ENCODE measurements at places on chromosomes 7 and 10.

GRCh38 chr7:24334012-24334411, 50.0 kb downstream of the NPY start:
- no peak for DNase-seq

GRCh38 chr10:73076360-73077183, 20.1 kb downstream of the P4HA1 start:
- DNase-seq: no peak

DNA sequence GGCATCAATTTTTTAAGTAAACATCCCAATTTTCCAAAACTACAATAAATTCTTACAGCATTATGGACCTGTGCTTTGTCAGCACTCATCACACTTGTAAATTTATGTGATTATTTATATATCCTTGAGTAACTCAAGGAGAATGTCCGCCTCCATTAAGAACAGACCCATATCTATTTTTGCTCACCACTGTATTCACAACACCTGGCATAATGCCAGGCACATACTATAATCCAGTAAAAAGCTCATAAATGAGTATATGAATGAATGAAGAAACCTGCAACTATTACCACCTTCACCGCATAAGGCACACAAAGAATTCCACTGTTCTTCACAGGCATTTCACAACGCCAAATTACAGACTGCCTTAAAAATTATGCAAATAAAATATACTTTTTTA, 46.9 kb downstream of the MINDY3 start:
- no peak for DNase-seq

DNA sequence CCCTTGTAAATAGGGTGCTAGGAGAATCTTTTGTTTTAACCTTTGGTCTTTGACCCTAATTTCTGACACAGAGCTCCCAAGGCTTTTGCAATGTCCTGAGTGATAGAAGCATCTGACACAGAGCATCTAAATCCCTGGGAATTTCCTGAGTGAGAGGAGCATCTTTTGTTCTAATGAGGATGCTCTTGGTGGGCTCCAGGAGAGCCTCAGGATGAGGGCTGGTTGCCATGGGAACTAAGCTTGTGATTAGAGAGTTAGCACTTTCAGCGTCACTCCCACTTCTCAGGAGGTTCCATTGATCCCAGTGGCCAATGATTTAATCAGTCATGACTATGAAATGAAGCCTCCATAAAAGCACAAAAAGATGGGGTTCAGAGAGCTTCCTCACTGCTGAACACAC, 264.8 kb downstream of the KIF20B start:
- no peak for DNase-seq

DNA sequence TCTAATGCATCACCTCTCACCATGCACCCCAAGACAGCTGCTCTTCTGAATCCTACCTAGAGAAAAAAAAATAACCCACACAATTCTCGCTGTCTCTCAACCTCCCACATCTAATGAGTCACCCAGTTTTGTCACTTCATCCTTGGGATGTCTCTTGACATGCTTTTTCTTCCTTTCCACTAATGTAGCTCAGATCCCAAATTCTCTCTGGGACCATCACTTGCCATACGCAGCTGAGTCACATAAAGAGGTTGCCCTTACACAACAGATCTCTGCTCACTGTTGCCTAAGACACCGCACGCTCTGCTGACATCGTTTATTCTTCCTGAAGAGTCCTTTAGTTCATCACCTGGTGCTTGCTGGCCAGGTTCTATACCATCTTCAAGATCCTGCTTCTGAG, 606.0 kb upstream of the GALNT17 start:
- no peak for DNase-seq

DNA sequence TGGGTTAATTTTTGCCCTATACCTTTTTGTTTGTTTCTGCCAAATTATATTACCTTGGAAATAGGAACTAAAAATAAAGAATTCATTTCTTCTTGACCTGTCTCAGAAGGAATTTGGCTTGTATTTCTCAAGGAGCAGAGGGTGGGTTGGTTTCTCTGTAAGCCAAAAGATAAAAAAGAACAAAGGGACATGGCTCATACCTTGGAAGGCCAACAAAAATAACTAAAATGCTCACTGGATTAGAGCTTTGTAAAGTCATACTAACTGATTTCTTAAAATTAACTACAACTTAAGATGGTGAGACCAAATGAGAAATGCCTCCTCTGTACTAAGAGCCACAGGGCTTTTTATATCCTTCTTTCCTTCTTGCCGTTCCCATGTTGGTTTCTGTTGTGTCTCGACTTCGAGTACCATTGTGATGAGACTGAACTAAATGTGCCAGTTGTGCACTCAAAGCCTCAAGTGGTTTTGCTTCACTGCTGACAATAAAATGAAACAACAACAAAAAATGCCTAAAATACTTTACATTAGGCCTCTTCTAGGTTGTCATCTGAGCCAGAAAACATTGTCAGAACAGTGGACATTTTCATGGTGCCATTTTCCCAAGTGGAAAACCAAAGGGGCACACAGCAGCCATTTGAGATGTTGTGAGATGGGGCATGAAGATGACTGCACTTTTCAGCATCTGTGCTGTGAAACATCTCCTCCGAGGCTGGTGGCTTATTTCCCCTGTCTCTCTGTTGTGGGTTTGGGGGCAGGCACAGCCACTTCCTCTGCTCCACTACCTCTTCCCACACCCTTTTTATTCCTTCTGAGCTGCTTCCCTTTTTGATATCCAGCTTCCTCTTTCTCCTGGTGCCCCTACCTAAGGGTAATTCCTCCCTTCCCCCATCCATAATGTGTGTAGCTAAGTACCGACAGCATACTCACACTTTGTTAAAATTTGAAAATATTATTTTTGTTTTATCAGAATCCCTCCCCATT, 51.8 kb upstream of the AGR3 start:
- DNase-seq: no peak

DNA sequence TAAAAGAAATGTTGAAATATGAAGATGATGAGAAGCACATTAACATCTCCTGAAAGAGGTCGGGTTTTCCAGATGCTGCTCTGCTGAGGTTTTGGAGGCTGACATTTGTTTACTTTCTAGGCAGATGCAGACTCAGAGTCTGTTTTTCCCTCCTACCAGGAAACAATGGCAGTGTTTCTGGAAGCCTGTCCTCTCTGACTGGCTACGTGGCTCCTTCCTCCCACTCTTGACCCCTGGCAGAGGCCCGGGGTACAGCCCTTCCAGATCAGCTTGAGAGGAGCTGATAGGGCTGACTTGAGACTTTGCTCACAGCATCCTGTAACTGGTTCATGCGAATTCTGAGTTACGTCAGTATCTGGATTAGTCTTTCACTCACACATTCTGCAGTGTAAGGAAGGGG, 41.1 kb upstream of the IL15RA start:
- no peak for DNase-seq

GRCh38 chr10:114172776-114173602, 1.0 kb downstream of the CCDC186 start:
- DNase-seq: no peak

DNA sequence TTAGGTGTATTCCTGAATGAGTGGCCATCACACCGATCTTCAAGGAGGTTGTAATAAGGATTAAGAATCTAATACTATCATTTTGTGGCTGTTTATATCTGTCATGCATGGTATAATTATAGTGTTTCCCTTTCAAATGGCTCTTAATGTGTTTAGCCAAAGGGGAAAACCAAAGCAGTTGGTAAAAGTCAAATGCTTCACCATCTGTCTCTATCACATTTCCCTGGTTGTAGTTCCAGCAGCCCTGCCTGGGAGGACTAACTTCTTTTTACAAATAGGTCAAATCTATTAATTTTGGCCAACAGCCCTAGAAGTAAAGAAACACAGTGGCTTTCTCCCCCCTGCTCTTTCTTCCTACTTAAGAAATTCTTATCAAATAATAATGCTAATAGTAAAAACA, 56.7 kb downstream of the ZNF365 start:
- no peak for DNase-seq

DNA sequence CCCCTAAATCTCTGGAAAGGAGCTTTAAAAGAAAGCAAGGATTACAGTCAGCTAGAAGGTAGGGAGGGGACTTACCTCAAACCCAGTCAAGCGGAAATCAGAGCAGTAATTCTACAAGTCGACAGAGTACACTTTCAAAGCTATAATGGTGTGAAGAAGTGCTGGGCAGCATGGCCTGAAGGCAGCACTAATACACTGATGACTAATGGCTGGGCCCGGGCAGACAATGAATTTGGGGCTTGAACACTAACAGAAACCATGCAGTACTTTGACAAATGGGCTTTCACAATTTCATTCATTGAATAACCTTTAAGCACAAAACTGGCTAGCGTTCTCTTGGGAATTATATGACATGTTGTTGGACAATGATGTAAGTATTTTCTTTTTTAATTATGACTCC, 4.7 kb downstream of the GLI3 start:
- DNase-seq: no peak

DNA sequence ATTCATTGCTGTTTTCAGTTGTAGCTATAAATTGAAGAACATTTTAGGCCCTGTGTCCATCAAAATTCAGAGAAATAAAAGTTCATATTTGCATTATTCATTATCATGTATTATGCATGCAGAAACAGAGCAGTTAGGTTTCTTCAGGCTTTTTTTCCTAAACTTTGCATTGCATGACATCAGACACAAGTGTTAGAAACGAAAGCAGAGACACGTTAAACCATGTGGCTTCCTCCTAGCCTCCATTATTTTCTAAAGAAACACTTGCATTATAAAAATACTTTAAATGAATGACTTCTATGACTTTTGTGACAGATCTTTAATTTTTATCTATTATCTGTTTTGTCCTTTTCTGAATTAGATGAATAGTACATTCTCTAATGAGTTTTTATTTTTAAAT, 8.8 kb upstream of the EBLN1 start:
- no peak for DNase-seq

DNA sequence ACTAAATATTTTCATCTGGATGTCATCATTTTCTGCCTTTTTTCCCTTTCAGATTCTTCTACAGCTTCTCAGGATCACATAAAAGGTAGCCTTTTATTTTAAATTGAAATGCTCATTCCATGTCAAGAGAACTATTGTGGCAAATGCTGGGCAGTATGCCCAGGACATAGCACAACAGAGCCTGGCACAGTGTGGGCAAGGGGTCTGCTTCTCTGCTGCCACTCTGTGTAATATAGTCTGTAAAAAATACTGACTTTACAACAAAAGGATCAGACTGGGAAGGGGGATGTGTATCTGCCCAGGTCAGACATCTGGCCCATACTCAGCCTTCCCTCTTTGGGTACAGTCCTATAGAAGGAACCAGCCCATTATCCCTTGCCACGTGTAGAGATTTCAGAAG, 62.7 kb downstream of the CUZD1 start:
- no peak for DNase-seq

DNA sequence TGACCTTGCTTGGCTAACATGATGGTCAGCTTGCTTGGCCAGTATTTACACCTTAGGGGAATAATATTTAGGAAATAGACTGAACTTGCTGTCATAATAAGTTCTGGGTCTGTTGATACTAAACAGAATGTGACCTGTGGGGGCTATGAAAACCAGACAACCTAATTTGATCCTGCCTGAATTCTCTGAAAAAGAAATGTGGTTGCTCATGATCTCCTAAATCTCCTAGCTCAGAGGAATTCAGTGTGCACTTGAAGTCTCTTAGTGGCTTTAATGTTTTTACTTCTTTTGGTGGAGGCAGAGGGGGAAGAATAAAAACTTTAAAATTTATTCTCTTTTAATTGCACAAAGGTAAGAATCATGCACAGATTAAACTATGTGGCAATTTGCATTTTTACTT, 205.2 kb downstream of the SEC23IP start:
- no peak for DNase-seq

- no peak for DNase-seq
Measured at GRCh38 chr7:132394283-132395198, 181.7 kb downstream of the PLXNA4 start.

DNA sequence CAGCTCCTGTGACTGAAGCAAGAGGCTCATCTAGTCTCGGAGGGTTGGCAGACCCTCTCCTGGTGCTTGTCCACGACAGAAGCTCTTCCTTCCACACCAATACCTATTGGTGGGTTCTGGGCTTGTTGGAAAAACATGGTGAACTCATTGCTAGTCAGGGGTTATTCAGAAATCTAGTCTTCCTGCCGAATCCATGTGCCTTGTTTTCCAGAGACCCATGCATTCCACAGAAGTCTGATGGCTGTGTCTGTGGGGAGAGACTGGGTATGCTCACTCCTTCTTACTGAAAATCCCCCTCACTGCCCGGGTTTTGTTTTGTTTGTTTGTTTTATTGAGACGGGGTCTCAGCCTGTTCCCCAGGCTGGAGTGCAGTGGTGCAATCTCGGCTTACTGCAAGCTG, 138.3 kb downstream of the DNAJB6 start:
- no peak for DNase-seq

- no peak for DNase-seq
Measured at GRCh38 chr10:79238606-79239005, 108.7 kb upstream of the PPIF start.

DNA sequence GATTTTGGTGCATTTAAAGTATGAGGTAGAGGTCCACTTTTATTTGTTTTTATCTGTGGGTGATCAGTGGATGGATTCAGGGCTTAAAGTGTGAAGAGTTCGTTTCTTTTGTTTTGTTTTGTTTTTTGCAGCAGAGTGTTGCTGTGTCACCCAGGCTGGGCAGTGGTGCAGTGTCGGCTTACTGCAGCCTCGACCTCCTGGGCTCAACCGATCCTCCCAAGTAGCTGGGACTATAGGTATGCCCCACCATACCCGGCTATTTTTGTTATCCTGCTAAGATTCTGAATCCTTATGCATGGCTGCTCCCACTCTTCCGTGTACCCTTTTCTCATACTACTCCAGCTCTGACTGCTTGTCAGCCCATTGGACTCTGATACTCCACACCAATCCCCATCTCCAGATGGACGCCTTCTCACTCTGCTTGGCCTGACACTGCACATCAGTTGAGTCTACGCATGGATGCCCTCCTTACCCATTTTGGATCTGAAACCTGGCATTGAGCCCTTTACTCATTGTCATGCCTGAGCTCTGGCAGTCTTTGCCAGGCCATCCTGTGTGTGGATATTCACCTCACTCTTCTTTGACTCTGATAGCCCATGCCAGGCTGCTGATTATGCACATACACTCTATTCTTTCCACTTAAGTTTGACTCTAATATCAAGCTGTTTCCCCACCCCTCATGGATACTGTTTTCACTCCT, 119.5 kb downstream of the CCSER2 start:
- no peak for DNase-seq

DNA sequence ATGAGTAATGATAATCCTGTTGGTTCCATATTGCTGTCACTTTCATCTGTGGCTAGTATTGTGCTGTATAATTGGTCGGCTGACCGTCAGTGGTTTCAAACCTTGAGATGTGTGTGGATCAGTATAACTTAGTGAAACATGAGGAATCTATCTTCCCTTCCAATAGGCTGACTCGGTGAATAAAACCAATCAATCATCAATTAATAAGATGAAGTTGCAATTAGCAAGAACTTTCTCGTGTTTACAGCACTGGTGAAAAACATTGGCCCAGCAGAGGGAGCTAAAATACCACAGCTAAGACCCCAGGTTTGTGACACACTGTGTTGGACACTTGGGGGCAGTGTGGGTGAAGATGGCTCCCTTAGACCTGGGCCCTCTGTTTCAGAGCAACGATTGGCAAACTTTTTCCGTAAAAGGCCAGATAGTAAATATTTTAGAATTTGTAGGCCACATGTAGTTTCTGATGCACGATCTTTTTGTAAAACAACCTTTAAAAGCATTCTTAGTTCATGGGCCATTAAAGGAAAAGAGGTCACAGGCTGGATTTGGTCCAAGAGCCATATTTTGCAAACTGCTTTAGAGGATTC, 47.8 kb downstream of the STRA8 start:
- DNase-seq: peak; percentile 78
